ENCODE measurements at places on chromosomes 7 and 10.
A peak's percentile ranks its signal among the peaks of the same experiment; 100 is the strongest.

DNA sequence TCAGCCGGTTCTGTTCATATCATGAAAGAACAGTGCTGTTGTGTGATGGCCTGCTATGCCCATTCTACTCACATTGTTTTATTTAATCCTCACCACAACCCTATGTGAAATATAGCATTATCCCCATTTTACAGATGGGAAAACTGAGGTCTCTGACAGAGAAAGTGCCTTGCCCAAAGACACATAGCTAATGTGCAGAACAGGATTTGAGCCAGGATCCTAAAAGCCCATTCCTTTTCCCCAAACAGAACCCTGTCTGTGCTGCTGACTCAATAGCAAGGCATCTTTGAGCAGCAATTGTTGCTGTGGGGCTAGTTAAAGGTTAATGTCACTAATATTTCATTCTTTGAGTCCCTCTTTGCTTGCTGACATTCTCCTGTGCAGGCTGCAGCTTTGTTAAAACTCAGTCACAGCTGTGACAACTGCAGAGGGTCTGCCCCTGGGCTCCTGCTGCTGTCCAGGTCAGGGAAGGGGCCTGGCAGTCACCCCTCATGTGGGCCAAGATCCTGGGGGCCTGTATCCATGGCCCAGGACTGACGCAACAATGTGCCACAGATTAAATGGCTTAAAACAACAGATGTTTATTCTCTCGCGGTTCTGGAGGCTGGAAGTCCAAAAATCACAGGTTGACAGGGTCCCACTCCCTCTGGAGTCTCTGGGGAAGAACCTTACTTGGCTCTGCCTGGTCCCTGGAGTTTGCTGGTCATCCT lies 40.4 kb downstream of the AFAP1L2 start:
- no peak for DNase-seq

GRCh38 chr7:76066716-76067503 lies 19.0 kb downstream of the MDH2 start:
- no peak for DNase-seq

- DNase-seq, result peak; percentile 55
Observed at GRCh38 chr10:116827214-116827671, 22.1 kb upstream of the ENO4 start.

GRCh38 chr7:127322351-127322750 lies 69.6 kb upstream of the GRM8 start:
- no peak for DNase-seq

DNA sequence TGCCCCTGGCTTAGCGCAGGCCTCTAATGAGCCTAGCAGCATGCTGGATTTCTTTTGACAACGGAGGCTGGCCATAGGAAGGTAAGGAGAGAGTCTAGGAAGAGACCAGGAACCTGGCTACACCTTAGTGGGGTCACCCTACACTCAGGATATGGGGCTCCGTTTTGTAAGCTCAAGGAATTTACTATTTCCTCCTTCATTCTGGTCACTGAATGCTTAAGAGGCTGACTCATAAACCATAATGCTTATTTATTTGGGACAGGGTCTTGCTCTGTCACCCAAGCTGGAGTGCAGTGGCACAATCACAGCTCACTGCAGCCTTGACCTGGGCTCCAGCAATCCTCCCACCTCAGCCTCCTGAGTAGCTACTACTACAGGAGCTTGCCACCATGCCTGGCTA lies 38.4 kb downstream of the CARD11 start:
- DNase-seq, result no peak

DNA sequence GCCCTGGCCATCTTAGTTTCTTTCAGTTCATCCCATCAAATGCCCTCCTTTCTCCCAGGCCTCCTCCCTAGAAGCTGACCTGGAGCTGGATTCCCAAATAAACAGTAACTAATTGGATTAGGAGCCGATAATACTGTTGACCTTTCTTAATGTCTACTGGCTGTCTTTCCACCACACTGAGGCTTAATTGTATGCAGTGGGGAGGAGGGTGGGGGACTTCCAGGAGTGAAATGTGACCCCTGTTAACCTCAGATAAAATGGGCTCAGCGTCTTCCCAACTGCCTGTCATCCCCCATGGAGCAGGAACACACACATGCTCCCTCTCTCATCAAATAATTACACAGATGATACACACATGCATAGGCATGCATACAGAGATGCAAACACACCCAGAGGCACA lies 53.7 kb upstream of the LBX1 start:
- DNase-seq, result peak; percentile 7

GRCh38 chr10:14926722-14927416 lies 27.0 kb downstream of the DCLRE1C start:
- DNase-seq, result no peak

DNA sequence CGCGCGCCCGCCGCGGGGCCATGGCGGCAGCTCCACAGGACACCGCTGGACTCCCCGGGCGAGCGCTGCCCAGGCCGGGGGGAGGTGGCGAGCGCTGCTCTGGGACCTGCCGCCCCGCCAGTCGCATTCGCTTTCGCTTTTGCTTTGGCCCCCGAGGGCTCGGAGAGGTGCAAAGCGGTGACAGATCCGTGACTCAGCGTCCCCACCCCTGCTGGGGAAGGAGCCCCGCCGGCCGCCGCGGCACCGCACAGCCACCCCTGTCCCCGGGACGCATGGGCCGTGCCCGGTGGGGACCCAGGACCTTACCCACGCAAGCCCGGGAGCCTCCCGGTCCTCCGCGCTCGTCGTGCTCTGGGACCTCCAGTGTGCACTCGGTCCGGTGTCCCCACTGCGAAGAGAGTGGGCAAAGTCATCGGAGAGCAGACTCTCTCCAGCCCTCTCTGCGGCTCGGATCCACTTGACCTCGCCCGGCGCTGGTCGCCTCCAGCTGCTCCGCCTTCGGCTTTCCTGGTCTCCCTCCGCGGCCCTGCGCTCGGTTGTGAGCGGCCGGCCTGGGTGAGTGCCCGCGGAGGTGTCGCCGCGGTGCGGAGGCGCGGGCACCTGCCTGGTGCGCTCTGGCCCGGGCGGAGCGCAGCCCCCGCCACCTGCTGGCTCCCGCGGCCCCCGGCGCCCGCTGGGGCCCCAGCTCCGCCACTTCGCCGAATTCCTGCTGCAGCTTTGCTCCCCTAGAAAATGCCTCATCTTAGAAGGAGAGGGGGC lies at the start of gene IL15RA:
TSS of gene IL15RA (minus strand) at position 73 of the 759 bp plus-strand sequence. CDS start at position 22, 51 bp downstream.
- peak; percentile 78 for DNase-seq

GRCh38 chr7:15345216-15345615 lies 216.6 kb downstream of the AGMO start:
- no peak for DNase-seq

GRCh38 chr7:8423057-8423456 lies 10.4 kb upstream of the NXPH1 start:
- DNase-seq, result no peak

DNA sequence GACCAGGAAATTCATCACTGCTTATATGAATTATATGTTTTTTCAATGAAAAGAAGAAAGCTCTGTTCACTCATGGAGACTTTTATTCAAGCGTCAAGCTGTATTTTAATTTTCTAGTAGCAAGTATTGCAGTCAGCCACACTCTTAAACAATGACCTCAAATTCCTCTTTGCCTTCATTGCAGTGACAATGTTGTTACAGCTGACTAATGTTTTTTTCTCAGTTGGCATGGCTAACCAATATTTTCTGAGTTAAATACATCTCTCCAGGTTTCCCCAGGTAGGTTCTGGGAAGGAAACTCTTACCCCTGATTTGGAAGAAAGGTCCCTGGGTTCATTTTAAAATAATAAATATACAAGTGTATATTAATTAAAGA lies 241.5 kb downstream of the WDR11 start:
- no peak for DNase-seq

DNA sequence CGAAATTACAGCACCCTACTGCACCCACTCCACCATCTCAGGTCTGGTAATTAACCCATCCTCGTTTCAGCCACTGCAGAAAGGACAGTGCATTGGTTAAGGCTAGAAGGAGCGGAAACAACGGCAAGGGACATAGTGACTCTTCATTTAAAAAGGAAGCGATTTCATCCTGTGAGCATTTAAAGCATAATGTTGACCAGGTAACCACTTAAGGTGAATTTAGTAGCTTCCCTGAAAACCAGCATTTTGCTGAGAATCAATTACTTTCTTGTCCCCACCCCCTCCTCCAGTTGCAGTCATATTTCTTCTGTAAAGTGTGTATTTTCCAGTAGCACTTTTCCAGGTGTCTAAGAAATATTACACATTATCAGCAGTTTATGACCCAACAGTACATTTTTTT lies 821 bp upstream of the JAZF1 start:
- DNase-seq, result peak; percentile 19

- no peak for DNase-seq
Observed at GRCh38 chr10:61081301-61081700, 137.3 kb upstream of the RHOBTB1 start.

DNA sequence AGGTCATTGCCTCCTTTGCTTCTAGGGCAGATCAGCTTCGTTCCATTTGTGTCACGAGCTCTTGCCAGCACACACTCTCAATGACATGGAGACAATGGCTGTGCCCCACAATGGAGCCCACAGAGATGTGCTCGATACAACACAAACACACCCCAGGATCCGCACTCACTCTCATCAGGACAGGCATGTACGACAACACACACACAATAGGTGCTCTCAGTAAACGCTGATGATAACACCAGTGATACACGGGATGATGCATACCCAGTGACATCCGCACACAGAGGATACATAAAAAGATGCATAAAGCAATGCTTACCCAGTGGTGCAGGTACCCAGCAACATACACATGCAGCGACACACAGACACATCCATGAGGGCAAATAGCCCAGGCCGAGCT lies 61.2 kb upstream of the LBX1 start:
- DNase-seq, result no peak
